ENCODE measurements at places on chromosomes 6 and 20.

- no peak for DNase-seq
These were observed 19.7 kb downstream of the SLC17A4 start for GRCh38 chr6:25774120-25774715.

- DNase-seq, result no peak
These were observed 27.6 kb downstream of the SYNJ2 start for GRCh38 chr6:158009114-158009891.

GRCh38 chr6:51738614-51739013, 348.8 kb downstream of the PKHD1 start:
- DNase-seq, result no peak

- no peak for DNase-seq
These were observed 121.2 kb upstream of the UST start for GRCh38 chr6:148625609-148626008.

- DNase-seq, result no peak
These were observed 24.6 kb downstream of the HBS1L start for GRCh38 chr6:135030056-135030473.

DNA sequence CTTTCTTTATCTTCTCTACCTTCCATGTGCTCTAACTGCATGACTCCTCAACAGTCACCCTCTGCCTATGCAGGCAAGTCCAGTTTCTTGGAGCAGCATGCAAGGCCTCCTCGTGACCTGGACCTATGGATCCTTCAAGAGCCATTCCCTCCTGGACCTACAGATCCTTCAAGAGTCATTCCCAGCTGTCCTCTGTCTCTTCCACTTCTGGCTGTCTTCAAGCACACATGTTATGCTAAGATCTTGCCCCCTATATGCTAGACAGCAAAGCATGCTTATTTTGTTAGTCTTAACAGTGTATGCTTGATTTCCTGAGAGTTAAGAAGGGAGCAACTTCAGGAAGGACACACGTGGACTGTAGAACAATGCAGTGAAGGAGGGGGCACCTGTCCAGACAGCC, 7.5 kb downstream of the ID4 start:
- no peak for DNase-seq

DNA sequence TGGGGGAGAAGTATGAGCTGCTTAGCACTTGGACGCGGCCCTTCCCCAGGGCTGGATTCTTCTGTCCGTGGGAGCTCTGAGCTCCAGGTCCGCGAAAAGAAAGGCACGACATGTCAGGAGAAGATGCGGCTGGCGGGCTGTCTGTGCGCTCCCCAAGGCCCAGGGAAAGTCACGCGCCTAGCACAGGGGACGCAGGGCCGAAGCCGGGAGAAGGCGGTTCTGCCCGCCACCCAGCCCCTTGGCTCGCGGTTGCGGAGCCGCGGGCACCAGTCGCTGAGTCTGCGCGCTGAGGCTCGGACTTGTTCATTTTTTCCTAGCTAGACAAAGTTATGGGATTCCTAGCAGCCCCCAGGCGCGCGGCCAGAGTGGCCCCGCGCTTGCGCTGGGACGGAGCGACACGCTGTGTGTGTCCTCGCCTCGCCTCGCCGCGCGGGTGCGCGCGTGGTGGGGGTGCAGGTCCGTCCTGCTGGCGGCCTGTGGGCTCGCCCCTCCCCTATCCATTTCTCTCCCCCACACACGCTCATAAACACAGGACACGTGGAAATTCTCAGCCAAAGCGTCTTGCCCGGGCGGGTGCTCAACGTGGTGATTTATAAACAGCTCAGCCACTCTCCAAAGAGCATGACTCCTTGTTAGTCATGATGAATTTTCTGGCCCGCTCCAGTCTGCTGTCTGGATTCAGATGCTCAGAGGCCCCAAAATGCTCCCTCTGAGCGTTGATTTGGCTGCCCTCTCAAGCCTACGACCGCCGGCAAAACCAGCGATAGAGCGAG, 1.9 kb upstream of the POU3F2 start:
- DNase-seq, result no peak

- DNase-seq, result no peak
These were observed 19.1 kb upstream of the PCMTD2 start for GRCh38 chr20:64236137-64237088.

DNA sequence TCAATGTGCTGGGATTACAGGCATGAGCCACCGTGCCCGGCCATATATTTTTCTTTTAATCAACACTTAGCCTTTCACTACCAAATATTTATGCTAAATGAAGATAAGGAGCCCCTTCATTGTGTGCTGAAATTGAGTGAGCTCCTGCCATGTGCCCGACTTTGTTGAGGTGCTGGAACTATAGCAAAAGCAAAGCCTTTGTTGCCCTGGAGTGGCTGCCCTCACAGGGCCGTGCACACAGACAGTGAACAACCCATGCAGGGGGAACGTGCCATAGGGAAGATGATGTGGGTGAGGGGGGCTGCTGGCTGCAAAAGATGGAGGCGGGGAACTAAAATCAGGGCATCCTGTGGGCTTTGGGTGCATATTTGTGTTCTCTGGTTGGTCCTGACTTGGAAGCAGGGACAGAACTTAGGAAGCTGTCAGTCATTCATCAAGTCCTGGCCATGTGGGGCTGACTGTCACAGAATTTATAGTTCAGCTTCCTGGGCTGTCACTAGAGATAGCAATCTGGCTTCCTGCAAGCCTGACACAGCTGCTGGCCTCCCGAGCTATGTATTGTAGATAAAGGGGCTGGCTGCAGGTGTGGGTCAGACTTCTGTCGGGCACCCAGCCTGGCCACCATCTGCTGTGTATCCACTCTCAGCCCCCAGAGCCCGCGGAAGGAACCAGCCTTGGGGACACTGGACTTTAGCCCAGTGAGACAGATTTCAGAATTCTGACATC, 56.8 kb upstream of the MPC1 start:
- no peak for DNase-seq

GRCh38 chr6:106082735-106083398, 3.3 kb upstream of the PRDM1 start:
- DNase-seq, result no peak

DNA sequence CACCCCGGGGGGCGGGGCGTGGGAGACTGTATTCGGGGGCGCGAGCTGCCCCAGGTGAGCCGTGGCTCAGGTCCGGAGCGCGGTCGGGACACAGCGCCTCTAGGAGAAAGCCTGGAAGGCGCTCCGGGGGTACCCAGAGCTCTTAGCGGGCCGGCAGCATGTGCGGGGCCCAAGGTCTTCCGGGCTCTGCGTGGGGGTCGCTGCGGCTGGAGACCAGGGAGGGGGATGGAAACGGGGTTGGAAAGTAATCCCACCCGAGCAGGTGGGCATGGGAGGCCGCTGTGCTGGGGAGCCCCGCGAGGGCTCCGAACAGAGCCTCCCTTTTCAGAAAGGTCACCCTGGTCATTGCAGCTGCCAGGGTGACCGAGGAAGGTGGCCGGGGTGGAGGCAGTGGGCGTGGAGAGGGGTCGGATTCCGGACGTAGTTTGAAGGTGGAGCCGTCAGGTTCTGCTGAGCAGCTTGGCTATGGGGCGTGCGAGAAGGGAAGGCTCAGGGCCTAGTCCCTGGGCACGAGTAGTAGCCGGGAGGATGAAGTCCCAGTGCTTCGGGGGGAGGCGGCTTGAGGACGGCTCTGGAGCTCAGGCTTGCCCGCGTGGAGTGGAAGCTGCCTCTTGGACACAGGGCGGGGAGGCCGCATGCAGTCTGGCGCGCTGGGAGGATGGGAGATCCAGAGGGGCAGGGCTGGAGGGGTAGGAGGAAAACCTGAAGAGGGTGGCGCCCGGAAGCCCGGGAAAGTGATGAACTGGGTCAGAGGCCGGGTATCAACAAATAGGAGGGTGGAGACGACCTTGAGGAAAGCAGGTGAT, at the start of gene SIRT5:
Gene SIRT5, plus strand, starts transcription at position 31 of the 806 bp plus-strand sequence. CDS start 9,510 bp downstream, outside the sequence.
- DNase-seq, result peak; percentile 58

- DNase-seq, result no peak
These were observed 156.7 kb upstream of the PMEPA1 start for GRCh38 chr20:57866250-57867106.

DNA sequence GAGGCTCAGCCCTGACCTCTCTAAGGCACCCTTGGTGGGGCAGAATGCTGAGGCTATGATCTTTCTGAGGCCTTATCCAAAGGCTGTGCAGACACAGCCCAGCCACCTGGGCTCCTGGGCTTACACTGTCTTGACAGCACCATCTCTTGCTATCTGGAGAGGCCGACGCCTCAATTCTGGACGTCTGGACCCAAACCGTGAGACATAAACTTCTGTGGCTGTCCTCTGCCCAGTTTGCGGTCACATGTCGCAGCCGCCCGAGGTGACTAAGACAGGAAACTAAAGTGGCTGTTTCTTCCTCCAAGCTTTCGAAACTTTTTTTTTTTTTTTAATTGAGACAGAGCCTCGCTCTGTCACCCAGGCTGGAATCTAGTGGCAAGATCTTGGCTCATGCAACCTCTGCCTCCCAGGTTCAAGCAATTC, 49.3 kb downstream of the PRR18 start:
- DNase-seq, result no peak

DNA sequence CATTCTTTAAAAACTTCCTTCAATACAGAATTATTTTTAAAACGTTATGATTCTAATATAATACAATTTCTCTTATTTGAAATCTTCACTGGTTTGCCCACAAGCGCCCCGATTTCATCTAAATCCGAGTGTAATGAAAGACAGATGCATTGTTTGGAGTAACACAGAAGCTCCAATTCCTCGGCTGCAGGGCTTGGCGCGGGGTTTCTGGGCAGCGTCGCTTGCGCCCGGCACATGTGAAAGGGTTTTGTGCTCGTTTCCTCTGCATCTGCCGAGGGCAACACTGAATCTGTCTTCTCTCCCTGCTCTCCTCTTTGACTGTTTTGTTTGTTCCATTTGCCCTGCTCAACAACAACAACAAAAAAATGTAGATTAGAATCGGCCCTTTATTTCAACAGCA, 248.6 kb upstream of the QKI start:
- no peak for DNase-seq

DNA sequence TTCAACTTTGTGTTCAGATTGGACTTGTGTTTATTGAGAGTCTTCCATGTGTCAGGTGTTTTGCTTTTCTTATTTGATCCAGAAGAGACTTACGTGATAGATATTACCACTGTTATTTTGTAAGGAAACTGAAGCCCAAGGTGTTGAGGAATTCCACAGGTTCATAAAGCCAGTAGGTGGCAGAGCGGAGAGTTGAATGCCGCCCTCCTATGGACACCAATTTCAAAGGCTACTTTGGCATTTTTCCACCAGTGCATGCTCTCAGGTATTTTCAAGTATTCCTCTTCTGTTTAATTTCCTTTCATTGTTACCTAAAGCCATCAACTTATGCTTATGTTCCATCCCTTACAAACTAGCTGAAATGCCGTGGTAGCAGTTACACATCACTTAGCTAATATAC, 14.0 kb upstream of the COL10A1 start:
- no peak for DNase-seq

- DNase-seq, result no peak
These were observed 7.9 kb upstream of the LATS1 start for GRCh38 chr6:149725785-149726184.
